Activated T-helper 9 cell treated with anti-CD3 and anti-CD28 coated beads, Interleukin-2, amount 50 U/mL, for 16 hours (primary cell): ENCODE measurements at places on chromosomes 16 and 17.
A peak's percentile ranks its signal among the peaks of the same experiment; 100 is the strongest.

DNA sequence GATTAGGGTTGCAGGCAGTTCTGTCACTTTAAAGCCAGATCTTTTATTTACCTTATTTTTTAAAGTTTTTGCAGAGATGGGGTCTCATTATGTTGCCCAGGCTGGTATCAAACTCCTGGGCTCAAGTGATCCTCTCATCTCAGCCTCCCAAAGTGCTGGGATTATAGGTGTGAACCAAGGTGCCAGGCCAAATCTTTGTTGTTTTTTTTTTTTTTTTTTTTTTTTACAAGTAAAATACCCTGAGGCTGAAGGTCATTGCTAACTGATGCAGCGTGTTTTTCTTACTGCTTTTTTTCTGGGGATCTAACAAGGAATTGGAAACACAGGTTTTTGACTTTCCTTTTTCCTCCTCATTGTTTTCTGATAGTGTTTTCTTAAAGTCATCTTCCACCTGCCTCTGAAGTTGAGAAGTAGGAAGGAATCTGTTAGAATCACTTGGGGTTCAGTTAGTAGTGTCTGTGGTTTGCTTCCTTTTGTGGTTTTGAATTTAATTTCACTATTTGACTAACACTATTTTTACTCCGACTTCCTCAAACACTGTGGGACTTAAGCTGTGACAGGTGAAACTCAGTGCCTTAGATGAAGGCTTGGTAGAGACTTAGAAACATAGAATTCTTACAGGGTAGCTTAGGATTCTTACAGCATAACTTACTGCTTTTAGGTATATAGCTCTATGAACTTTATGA, 22.2 kb downstream of the CLTC start:
- DNase-seq: no peak

DNA sequence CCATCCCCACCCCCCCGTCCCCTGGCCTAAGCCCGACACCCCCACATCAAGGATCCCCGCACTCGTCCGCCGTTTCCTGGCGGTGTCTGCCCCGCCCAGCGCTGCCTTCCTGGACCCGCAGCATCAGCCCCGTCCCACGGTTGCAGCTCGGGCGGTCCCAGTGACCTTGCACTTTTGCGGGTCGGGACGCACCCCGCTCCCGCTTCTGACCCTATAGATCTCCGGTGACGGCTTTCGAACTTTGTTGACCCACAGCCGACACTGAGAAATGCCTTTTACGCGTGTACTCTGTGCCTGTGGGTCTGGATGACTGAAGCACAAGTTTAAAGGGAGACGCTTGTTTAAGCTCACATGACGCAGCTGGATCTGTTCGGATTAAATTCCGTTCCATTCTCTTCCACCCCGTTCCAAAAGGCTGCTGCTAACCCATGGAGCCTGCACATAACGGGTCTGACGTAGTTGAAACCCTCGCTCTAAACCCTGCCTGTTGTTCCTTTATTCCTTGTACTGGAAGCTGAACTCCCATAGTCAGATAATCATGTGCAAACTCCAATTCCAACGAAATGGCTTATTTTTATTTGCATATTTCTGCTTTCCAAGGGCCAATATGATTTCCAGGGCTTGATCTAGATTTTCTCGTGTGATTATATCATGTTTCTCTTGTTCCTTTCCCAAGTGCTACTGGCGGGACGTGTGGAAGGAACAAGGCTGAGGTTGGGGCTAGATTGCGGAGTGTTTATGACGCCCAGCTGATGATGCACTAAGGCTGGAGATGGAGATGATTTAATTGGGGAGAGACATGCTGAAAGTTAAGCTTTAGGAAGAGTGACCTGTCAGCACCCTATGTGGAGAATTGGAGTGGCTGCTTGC, 834 bp downstream of the FLYWCH1 start:
- DNase-seq: peak; percentile 15

GRCh38 chr17:47862621-47863440, 11.9 kb upstream of the SP6 start:
- no peak for DNase-seq

DNA sequence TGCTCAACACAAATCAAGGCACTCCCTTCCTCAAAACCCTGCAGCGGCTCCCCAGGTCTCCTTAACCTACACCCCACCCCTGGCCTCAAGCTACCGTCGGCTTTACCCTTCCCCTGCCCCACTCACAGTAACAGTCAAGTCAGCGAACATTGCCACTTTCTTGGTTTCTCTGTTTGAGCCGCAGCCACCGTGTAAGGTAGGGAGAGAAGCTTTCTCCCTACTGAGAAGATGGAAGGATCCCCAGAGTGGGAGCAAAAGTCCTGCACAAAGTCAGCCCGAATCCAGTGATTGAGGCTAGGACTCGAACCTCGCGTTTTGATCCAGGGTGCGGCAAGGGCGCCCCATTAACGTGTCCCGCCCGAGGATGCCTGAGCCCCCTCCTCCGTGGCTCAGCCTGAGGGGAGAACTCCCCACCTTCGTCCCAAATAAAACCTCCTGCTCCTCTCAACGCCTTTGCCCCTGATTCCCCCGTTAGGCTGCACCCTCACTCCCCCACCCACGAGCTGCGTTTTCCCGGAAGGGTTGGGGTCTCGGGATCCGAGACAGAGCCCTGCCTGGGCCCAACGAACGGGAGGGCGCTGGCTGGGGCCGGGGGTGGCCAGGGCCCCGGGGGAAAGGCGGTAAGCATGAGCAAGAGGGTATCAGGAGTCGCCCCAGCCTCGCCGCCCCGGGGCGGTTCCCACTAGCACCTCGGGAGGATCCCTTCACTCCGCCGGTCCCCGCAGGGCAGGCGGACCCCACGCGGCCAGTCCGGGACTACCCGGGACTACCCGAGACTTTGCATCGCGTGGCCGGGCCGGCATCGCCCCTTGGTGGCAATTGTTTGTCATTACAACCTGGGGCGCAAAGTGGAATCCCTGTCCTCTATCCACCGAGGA, 9.9 kb upstream of the NAGS start:
- DNase-seq: peak; percentile 55
